Esophagus muscularis mucosa (tissue), 4 donors: ENCODE measurements at places on chromosomes 1 and 21. TPM values are rescaled to one million over a fixed set of nuclear protein-coding genes. Genes with fewer than 3 reads are reported as not detected.

DNA sequence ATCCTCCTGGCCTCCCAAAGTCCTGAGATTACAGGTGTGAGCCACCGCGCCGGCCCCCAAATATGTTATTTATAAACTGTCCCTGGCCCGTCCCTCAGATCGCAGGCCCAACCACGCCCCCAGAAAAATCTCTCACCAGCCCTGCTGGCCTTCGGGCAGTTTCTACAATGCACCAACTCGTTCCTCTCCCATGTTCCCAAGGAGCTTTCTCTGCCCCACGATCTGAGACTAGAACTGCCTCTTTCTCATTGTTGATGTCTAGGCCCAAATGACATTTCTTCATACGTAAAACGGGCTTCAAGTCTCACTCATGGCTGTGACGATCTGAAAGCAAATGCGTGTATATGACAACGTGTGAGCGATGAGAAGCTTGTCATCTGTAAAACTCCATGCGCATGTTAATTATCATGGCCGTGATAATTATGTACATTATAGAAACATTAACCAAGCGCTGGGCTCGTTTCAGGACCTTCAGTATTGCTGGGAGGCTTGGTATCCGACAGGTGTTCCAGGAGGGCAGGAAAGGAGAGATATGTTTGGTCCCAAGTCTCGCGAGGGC, 748 bp upstream of the NIPAL3 start:
- DNase-seq: no peak

DNA sequence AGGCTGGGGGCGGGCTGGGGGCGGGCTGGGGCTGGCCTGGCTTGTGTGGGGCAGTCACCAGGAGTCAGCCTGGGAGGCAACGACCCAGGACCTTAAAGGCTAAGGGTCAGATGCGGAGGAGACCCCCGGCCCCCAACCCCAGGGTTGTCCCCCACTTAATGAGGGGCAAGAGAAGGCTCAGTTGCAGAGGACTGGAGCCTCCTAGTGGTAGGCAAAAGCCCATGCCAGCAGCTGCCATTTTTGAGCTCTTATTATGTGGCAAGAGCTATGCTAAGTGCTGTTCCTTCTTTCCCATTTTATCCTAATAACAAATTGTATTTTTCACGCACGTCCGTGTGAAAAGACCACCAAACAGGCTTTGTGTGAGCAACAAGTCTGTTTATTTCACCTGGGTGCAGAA, 8.0 kb downstream of the KIAA1614 start:
- no peak for DNase-seq

DNA sequence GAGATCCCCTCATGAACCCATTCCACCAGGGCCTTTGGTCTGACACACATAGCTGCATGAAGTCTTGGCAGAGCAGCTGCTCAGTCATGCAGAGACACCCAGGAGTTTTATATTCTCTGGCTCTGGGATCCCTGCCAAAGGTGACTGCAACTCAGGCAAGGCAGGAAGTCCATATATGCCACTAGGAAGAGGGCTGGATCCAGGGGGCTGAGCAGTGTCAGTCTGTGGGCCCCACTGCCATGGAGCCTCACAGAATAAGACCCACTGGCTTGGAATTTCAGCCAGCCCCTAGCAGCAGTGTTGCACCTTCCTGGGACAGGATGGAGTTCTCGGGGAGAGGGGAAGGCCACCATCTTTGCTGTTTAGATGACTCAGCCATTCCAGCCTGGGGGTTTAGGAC, 199.7 kb downstream of the TBX15 start:
- DNase-seq: no peak

DNA sequence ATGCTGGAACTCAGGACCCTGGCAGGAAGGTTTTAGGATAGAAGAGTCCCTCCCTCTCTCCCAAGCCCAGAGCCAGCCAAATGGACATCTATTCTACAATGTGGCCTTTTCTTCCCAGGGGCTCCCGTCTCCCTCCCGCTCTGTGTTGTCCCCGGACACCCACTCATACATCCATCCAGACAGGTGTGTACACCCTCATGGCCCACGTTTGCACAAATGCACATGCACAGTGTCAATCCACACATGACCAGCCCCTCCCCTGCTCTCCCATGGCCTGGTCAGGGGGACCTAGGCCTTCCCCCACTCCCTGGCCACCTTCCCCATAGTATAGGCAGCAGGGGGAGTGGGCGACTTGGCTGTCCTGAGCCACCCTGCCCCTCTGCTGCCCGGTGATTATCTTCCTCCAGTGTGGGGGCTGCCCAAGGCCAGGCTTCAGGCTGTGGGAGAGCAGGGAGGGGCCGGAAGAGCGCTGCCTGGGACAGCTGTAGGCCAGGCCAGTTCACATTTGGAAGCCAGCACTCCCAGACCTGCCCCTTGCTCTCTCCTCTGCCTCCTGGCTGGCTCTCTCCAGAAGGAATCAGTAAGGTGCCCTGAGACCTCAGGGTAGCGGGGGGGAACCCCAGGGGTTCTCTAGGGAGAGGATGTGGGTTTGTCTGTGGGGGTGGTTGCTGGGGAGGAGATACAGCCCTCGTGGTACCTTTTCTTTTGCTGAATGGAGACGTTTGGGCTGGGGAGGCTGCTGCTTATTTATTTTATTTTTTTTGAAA, 4.1 kb upstream of the PTPN7 start:
- no peak for DNase-seq

TSPAN2 gene
- total RNA-seq: 35.8 TPM

DNA sequence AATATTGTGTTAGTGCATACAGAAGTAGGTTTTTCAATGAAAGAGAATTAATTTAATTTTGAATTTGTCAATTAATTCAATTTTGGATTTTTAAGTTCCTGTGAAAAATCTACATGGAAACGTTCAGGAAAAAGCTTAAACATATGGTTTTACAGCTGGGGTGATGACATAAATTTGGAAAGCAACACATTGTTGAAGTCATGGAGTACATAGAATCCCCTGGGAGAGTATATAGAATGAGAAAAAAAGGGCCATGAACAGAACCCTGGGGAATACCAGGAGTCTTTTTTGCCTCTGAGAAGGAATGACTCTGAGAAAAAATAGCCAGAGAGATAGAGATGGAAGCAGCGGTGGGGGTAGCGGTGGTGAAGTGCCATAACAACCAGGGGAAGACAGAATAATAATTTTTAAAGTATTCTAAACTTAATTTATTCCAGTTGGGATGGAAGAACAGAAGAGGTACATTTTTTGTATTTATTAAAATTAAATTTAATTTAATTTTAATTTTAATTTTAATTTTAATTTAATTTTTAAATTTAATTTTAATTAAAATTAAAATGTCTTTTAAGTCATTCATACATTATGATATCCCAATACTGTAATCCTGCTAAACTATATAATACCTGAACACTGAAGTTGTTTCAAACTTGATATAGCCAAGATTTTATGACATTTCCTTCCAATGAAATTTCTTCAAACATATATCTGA, 48.9 kb downstream of the NME7 start:
- DNase-seq: no peak

FNDC10 gene
- 0.84 TPM for total RNA-seq

- peak; percentile 83 for DNase-seq
These were observed 89.7 kb downstream of the ADARB1 start for GRCh38 chr21:45164124-45164511.

GRCh38 chr1:205298191-205298994, 23.2 kb downstream of the NUAK2 start:
- no peak for DNase-seq

- no peak for DNase-seq
These were observed 16.2 kb downstream of the CDCA8 start for GRCh38 chr1:37708471-37708870.

DNA sequence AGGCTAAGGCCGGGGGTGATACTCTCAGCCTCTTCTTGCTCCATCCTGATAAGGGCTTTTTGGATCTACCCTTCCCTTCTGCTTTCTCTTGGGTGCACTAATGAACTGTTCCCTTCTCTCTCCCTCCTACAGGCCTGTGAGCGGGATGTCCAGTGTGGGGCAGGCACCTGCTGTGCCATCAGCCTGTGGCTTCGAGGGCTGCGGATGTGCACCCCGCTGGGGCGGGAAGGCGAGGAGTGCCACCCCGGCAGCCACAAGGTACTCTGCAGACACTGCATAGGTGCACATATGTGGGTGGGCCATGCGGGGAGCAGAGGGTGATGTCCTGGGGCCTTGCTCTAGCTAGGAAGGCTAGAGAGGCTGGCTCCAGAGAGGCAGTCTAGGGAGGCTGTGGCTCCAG, 2.9 kb downstream of the PROK1 start:
- no peak for DNase-seq

VANGL1 gene
- total RNA-seq: 9.1 TPM

LCE1E gene
- total RNA-seq: not detected

DNA sequence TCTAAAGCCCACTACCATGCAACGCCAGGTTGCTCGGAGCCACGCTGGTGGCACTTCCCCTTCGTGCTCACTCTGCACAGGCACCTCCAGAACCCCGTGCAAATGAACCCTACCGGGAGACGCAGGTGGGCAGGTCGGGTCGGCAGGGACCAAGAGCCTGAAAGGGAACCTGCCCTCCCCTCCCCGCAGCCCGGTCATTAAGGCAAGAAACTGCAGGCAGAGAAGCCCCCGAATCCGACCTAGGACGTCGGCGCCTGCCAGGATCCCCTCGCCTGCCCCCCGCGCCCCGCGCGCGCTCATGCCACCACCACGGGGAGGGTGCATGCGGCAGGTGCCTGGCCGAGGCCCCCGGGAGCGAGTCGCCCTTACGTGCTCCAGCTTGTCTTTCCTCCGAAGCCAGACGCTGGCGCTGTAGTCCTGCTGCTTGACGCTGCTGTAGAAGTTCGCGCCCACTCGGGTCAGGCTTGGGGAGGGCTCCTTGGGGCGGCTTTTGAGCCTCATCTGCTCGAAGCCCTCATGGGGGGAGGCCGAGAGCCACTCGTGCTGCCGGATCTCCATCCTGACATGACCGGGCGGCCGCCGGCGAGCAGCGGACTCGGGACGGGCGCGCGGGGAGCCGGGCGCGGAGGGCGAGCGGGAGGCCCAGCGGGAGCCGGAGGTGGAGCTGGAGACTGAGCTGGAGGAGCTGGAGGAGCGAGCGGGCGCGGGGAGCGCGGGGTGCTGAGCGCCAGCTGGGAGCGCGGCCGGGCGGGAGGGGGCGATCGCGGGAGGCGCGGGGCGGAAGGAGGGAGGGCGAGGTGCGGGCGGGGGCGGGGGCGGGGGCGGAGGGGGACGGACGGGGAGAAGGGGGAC, 552 bp downstream of the PLD5 start:
- DNase-seq: no peak

GRCh38 chr1:162134646-162135045, 65.2 kb downstream of the NOS1AP start:
- no peak for DNase-seq

NUAK2 gene
- 0.42 TPM for total RNA-seq

PPFIA4 gene
- total RNA-seq: 1.6 TPM

ASCL5 gene
- not detected for total RNA-seq

DNA sequence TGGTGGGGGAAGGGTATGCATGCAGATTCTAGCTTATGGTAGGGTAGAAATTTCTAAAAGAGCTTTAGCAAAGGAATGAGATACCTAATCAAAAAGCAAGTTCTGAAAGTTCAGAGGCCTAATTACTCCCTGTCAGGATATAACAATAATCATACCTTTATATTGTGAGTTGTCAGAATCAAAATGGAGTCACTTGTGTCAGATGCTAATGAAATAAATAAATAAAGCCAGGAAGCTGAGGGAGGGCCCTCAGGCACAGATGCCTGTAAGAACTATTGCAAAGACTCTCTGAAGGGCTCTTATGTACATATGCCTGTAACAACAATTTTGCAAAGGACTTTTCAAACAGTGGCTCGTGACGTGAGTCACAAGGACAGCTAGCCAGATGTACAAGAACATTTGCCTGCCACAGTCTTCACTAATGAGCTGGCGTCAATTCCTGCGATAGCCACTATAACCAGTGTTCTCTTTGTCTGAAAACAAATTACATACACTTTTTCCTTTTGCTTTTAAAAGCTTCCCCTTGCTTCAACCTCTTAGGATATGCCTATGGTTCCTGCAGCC, 27.4 kb upstream of the DNASE2B start:
- no peak for DNase-seq

DEPDC1 gene
- 0.52 TPM for total RNA-seq

DNA sequence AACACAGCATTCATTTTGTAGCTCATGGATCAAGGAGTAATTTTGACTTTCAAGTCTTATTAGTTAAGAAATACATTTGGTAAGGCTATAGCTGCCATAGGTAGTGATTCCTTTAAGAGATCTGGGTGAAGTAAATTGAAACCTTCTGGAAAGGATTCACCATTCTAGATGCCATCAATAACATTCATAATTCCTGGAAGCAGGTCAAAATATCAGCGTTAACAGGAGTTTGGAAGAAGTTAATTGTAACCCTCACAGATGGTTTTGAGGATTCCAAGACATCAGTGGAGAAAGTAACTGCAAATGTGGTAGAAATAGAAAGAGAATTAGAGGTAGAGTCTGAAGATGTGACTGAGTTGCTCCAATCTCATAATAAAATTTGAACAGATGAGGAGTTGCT, 216.6 kb downstream of the GREM2 start:
- no peak for DNase-seq

GRCh38 chr1:16905110-16905867, 9.5 kb downstream of the RNU1-2 start:
- no peak for DNase-seq

DNA sequence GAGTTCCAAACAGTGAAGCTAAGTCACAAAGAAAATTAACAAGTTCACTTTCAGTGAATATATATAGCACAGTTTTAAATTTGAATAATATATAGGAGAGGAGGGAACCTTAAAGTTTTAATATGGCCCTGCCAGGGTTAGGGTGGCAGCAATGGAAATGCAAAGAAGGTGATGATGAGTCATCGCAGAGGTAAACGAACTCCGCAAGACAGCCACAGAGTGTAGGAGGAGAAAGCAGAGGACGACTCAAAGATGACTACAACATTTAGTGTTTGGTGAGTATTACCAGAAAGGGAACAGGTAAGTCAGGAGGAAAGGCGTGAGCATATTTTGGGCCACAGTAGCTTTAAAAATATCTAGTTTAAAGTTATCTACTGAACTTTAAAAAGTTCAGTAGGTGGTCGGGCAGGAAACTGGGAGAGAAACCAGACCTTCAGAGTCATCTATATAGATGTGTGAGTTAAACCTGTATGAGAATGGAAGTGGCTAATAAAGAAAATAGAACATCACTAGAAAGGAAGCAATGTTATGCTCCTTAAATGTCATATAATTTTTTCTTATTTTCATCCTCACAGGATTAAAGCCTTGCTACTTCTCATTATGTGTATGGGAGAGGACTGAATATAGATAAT, 75.7 kb downstream of the UCHL5 start:
- DNase-seq: no peak

TMEM9 gene
- 52.8 TPM for total RNA-seq

GRCh38 chr1:9406111-9406510, 113.4 kb downstream of the SPSB1 start:
- no peak for DNase-seq

GRCh38 chr1:4087530-4088420, 187.7 kb upstream of the C1orf174 start:
- DNase-seq: no peak

CFHR1 gene
- not detected for total RNA-seq

- DNase-seq: no peak
These were observed 58.7 kb downstream of the PRDM16 start for GRCh38 chr1:3127738-3128137.

SETDB1 gene
- 24.9 TPM for total RNA-seq

- DNase-seq: no peak
These were observed 169.4 kb downstream of the NEK7 start for GRCh38 chr1:198326232-198326631.
